T-helper 17 cell (primary cell): ENCODE measurements at places on chromosomes 2 and 18.

DNA sequence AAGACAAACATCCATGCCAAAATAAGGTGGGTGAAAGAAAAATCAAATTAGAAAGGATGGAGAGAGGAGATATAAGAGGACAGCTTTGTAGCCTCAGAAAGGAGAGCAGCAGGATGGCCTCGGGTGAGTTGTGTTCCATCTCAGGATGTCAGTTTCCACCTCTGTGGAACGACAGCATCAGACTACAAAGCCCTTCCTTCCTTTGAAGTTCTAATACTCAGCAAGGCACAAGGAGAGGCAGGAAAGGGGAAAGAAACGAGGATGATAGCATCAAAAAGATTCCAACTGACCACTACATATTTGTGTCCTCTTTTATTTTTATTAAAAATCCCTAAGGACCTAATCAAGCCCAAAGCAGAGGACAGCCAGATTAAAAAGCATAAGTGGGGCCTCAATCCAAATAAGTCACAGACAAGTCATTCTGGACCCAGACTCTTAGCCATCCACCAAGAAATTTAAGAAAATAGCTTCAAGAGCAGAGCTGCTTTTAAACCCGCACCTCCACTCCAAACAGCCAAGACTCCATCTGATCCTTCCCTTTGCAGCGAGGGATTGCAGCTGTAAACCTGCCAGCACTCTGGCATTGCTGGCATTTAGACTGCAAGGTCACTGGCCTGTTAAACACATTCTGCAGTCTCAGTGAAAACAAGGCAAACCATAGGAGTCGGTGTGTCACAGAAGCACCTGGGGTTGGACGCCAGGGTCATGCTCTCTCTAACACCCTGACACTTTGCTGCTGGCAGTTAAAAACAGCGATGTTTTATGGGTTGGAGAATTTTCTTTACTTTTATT lies 314.5 kb upstream of the CHAC2 start:
- H3K27me3 ChIP-seq: no peaks in the 10 kb centered on the region
- H3K36me3 ChIP-seq: no peaks in the 10 kb centered on the region
- H3K4me3 ChIP-seq: no peak overlapping the region
- no peak overlapping the region for H3K27ac ChIP-seq
- no peaks in the 10 kb centered on the region for H3K4me1 ChIP-seq

DNA sequence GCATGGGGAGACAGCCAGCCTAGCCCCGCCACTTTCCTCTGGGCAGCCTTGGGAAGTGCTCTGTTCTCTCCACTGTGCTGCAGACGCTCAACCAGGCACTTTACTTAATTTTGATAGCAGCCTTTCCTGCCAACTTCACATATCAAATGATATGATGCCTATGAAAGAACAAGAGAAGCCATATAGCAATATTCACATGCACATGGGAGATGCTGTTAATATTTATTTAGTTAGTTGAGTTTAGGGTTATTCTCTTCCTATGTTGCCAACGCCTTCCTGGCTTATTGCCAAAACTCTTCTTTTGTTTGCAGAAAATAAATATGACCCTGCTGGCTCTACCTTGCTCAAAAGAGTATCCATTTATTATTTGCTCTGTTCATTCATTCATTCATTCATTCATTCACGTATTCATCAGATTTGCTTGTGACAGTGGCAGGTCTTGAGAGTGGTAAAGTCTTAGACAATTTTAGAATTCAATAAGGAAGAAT lies 99.3 kb downstream of the GATA6 start:
- H3K4me1 ChIP-seq: no peaks in the 10 kb centered on the region
- H3K27me3 ChIP-seq: no peaks in the 10 kb centered on the region
- H3K4me3 ChIP-seq: no peak overlapping the region
- DNase-seq: no peak
- no peak overlapping the region for H3K27ac ChIP-seq
- no peaks in the 10 kb centered on the region for H3K36me3 ChIP-seq

GRCh38 chr2:99600981-99601651 lies 111.3 kb upstream of the REV1 start:
- H3K4me3 ChIP-seq: no peak overlapping the region
- peaks cover 2% of the 10 kb centered on the region for H3K4me1 ChIP-seq
- DNase-seq: no peak
- peaks cover 27% of the 10 kb centered on the region for H3K27me3 ChIP-seq
- H3K36me3 ChIP-seq: no peaks in the 10 kb centered on the region

DNA sequence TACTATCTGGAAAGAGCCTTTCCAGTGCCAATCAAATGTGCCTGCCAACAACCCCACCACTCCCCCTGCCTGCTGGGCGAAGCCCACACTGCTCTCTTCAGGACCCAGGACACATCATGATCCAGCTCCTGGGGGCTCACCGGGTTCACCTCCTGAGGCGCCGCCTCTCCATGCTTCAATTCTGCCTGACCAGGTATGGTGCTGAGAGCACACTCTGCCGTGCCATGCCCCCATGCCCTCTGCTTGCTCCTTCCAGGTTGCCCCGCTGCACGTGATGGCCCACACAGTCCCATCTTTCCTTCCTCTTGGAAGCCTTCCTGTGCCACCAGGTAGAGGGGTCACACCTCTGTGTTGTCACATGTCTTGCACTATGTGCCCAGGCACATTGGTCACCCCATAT lies 47.5 kb downstream of the ASB18 start:
- peaks cover 48% of the 10 kb centered on the region for H3K27me3 ChIP-seq
- DNase-seq: no peak
- peaks cover 3% of the 10 kb centered on the region for H3K36me3 ChIP-seq
- peaks cover 2% of the 10 kb centered on the region for H3K4me1 ChIP-seq
- H3K27ac ChIP-seq: no peak overlapping the region

DNA sequence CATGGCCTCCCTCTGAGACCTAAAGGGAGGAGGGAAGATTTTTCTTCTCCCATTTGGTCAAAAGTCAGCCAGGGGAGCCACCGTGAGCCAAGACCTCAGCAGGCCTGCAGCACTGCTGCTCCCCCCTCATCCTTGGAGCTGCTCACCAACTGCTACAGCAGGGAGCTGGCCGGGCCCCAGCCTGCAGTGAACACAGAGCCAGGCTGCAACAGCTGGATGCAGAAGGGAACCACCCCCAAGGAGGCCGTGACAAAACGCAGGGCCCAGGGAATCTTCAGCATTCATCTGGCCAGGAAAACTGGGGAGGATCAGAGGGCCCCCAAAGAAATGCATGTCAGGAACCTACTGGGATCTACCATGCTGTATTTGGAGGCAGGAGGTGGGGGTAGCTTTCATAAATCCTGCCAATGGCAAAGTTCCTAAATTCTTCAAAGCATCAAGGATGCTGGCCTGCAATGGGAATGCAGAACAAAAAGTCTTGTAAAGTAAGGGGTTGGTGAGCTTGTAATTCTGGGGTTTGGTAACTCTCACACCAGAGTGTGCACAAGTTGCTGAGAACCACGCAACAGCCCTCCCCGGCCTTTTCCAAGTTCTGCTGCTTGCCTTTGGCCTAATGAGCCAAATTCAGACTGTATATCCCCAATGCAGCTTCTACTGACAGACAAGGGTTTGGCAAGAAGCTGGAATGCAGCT lies 61.0 kb downstream of the CACNB4 start:
- no peak for DNase-seq
- no peak overlapping the region for H3K27ac ChIP-seq
- H3K36me3 ChIP-seq: no peaks in the 10 kb centered on the region
- H3K4me1 ChIP-seq: no peaks in the 10 kb centered on the region

GRCh38 chr2:85826990-85827878 lies 61.6 kb downstream of the ST3GAL5 start:
- peaks cover 25% of the 10 kb centered on the region for H3K4me1 ChIP-seq
- H3K4me3 ChIP-seq: peak overlapping the region; percentile 28
- peak; percentile 70 for DNase-seq
- H3K27me3 ChIP-seq: peaks cover 13% of the 10 kb centered on the region

DNA sequence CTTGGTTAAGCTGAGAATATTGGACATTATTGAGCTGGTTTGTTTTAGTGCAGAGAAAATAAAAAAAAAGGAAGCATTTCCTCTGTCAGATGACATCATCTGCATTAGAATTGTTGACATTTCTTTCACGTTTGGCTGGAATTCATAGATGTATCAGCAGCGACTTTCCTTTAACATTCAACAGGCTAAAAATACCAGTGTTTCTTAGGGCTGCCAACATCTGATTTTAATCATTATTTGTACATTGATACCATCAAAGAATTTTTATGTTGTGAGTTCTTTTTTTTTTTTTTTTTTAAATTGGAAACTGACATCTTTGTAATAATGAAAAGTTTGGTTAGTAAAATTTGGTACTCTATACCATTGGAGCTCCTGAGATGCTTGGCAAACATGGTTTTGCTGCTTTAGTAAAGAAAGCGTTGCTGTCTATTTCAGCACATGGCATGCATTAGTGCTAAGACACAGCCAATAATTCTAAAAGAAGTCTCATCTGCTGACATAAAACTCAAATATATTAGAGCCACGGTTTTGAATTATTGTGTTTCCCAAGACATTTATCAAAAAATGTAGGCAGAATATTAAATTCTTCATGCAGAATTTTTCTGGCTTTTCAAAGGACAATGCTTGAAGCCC lies 33.6 kb downstream of the GTF2A1L start:
- no peaks in the 10 kb centered on the region for H3K4me1 ChIP-seq
- no peak overlapping the region for H3K27ac ChIP-seq
- H3K27me3 ChIP-seq: no peaks in the 10 kb centered on the region
- DNase-seq: no peak
- no peaks in the 10 kb centered on the region for H3K36me3 ChIP-seq

DNA sequence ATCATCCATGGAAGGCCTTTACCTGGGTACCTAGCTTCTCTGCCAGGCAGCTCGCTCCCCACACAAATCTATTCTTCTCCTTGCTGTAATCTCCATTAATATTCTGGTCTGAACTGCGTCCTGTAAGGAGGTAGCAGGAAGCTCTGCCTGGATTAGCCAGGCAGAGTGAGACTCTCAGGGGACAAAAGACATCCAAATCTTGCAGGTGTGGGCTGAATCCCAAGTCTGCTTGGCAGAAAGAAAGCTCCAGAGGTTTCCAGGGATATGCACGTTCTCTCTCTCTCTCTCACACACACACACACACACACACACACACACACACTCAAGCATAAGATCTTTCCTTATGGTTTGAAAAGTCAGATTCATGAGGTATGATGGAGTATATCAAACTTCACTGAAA lies 66.5 kb downstream of the THNSL2 start:
- H3K27me3 ChIP-seq: peaks cover 14% of the 10 kb centered on the region
- H3K36me3 ChIP-seq: no peaks in the 10 kb centered on the region
- no peak overlapping the region for H3K4me3 ChIP-seq
- no peak overlapping the region for H3K27ac ChIP-seq

GRCh38 chr2:144965172-144965571 lies 445.3 kb upstream of the ZEB2 start:
- no peak overlapping the region for H3K27ac ChIP-seq
- no peak for DNase-seq
- H3K4me1 ChIP-seq: no peaks in the 10 kb centered on the region
- H3K36me3 ChIP-seq: no peaks in the 10 kb centered on the region

DNA sequence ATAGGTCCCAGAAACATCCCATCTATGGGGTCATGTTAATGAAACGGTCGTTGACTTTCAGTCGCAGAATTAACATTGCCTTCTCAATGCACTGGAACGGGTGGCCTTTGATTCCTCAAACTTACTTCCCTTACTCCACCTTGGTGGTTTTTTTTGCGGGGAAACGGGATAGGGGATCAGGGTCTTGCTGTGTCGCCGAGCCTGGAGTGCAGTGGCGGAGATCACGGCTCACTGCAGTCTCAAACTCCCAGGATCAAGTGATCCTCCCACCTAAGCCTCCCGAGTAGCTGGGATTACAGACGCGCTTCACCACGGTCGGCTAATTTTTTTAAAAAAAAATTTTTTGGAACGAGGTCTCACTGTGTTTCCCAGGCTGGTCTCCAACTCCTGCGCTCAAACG lies 754 bp downstream of the ATG16L1 start:
- no peaks in the 10 kb centered on the region for H3K27me3 ChIP-seq
- H3K27ac ChIP-seq: peak overlapping the region; percentile 92
- peaks cover 6% of the 10 kb centered on the region for H3K36me3 ChIP-seq
- peak overlapping the region; percentile 91 for H3K4me3 ChIP-seq
- H3K4me1 ChIP-seq: peaks cover 55% of the 10 kb centered on the region

GRCh38 chr18:51614033-51614432 lies 416.6 kb upstream of the MEX3C start:
- DNase-seq: no peak
- no peak overlapping the region for H3K27ac ChIP-seq
- peaks cover 2% of the 10 kb centered on the region for H3K4me1 ChIP-seq
- no peaks in the 10 kb centered on the region for H3K36me3 ChIP-seq

- H3K27ac ChIP-seq: no peak overlapping the region
- DNase-seq: no peak
- peaks cover 31% of the 10 kb centered on the region for H3K27me3 ChIP-seq
- H3K4me1 ChIP-seq: no peaks in the 10 kb centered on the region
These were observed 65.5 kb upstream of the PMAIP1 start for GRCh38 chr18:59834267-59834666.

DNA sequence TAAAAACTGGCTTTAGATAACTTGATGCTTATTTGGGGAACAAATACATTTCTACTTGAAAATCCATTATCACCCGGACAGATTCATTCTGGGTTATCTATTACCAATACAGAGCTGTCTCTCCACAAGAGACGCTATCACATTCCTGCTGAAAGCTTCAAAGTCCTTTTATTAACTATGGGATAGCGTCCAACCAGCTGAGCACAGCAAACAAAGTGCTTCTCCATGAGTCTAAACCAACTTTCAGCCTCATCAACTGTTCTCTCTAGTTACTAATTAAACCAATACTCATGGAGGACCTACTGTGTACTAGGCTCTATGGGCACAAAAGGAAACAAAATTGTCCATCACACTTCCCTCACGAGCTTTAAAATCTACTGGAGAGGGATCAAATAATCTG lies 132.8 kb downstream of the L3MBTL4 start:
- no peaks in the 10 kb centered on the region for H3K4me1 ChIP-seq
- H3K4me3 ChIP-seq: no peak overlapping the region
- DNase-seq: no peak
- H3K27ac ChIP-seq: no peak overlapping the region
